ENCODE measurements at places on chromosomes 7 and 10.

GRCh38 chr10:25639646-25640045 is 294.4 kb upstream of the MYO3A start:
- DNase-seq = no peak

GRCh38 chr10:58771863-58772262 is 259.2 kb downstream of the BICC1 start:
- DNase-seq = no peak

DNA sequence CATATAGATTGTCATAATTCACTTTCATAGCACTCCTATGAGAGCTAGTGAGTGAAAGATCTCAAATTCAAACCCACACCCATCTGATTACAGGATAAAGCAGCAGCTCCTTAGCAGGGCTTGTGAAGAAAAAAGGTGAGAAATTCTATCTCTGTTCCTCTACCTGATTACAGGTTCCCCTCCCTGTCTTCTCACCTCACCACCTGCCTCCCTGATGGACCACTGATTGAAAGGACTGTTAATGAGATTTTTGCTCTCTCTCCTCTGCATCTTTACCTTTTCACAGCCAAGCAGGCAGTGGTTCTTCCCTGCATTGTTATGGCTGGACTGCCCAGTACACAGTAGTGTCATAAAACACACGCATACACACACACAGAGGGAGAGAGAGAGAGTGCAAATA is 228.5 kb downstream of the MTERF1 start:
- no peak for DNase-seq

DNA sequence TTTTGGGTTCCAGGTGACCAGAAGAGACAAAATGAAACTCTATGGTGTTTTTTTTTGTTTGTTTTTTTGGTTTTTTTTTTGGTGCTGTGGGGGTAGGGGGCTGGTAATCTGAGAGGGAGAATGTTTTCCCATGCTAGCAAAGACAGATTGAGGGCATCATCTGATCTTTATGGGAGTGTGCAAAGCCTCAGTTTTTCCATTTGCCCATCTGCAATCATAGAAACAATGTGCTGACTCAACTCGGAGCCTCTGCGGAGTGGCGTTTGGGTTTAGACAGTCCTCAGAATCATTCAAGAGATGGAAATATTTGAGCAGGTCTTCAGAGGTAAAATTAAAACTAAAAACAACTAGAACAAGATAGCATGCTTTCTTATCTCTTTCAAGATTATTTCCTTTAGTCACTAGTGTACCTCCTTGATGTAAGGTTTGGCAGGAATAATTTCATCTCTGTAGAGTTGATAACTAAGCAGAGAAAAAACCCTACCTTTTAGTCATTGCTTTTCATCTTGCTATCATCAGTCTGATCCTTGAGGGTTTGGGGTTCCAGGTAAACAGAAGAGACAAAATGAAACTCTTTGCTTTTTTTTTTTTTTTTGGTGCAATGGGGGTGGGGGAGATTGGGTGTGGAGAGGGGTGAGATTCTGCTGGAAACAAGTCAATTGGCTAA is 18.0 kb downstream of the CNNM2 start:
- DNase-seq = no peak

DNA sequence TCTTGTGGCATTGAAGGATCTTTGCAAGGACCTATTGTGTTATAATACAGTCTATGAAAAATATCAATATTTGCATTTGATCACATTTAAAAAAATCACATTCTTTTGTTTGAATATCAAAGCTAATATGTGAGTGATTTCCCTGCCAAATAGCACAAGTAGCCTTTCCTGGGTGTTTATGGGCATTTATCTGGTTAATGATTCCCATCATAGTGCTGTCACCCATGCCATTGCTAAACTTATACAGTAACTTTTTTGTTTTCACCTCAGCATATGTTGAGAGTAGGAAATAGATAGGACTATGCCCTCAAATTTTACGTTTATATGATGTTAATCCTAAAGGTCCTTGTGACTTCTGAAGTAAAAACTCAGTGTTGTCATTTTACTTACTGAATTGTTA is 136.9 kb downstream of the CFTR start:
- DNase-seq = no peak

GRCh38 chr7:16921644-16922257 is 40.0 kb upstream of the AGR3 start:
- no peak for DNase-seq

DNA sequence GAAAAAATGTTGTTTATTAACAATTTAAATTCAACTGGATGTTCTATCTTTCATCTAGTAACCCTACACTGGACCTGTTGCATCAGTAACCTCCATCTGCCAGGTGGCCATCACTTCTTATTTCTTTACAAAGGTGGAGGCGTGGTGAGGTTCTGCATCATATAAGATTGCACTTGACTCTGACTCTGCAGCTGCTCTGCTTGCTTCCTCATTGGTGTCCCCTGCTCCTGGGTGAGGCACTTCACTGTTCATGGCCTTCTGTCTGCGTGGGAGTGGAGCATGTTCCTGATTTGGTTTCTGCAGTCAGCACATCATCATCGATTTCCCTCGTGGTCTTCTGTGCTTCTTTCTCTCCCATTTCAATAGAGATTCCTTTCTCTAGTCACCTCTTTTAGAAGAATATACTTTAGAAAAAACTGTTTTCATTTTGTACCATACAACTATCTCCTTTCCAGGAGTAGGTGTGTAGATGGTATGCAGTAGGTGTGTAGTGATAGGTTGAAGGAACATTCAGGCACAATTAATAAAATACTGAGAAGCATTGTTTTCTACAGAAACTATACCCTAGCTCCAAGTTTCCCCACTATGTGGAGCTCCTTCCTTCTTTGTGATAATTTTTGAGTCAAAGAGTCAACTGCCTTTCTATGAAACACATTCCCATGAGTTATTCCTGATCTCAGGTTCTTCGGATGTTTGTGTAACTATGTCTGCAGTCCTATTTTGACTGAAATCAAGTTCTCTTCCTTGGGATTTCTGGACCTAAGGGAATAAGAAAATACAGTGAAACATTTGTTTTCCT is 231.7 kb upstream of the CNTNAP2 start:
- DNase-seq = no peak

DNA sequence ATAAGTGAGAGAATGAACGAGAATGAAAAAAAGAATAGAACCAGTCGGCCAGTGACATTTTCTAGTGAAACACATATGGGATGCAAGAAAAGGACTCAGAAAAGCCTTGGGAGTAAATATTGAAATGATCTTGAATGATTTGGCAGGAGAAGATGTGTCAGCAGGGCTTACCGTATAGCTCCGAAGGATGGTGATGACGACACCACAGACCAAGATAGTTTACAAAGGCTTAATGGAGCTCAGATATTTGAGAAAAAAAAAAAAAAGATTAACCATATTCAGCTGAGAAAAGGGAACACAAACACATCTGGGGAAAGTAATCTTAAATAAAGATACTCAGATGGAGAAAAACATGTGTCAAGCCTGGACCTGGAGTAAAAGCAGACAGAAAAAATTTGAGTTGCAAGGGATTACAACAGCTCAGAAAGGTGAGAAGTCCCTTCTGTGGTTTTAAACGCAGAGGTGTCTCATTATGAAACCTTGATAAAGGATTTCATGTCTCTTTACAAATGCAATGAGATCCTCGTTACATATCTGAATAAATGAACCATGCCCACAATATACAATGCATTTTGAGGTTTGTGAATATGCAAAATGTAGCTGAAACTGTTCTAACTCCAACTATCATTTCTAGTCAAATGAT is 36.0 kb downstream of the DNAJB9 start:
- no peak for DNase-seq

GRCh38 chr7:128260069-128260795 is 19.2 kb downstream of the LEP start:
- no peak for DNase-seq
